ENCODE measurements at places on chromosomes 7 and 10.

DNA sequence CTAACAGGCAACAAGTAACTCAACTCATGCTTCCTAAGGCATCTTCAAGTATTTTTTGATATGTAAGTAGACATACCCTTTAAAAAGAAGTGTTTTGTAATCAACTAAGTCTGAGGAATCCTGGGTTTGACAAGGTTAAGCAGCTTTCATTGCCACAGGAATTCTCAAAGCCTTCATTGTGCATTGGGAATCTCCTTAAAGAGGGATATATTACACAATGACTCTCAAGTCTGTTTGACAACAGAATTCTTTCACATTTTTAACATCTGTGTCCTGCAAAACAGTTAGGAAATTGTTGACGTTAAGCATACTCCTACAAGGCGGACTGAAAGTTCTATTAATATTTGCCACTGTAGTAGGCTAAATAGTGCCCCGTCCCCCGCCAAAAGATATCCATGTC, 71.4 kb downstream of the SGMS1 start:
- no peak for DNase-seq

DNA sequence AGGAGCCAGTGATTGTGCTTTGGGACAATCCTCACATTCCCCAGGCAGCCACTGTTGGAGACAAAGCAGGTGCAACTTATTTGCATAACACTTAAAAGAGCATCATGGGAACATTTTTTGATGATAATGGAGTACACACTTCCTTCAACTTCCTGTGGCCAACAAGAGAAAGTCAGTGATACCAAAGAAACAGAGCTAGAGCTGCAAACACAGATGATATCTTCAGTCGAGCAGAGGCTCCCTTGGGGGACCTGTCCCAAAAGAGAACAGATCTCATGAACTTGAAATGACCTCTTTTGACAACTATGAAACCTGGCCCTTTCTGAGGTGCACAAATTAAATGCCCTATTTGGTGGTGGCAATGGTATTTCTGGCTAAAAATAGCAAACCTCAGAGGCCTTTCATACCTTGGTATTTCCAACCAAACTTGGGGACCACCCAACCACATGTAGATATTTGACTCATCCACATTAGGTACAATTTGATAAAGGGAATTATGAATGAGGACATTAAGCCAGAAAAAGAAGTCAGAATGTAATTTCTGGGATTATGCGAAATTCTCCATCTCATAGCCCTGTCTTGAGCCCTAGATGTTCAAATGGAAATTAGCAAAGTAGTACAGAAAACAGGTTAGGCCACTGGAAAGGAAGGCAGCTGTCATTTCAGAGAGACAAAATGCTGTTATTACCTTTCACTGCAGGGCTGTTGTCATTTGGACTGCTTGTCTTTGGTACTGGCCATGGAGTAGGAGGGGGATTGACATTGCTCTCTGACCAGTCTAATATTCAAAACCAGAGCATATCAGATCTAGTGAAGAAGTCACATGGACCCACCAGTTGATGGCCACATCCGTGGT, 146.2 kb downstream of the ICA1 start:
- DNase-seq: no peak

GRCh38 chr7:2567679-2568278, 9.0 kb downstream of the IQCE start:
- no peak for DNase-seq

DNA sequence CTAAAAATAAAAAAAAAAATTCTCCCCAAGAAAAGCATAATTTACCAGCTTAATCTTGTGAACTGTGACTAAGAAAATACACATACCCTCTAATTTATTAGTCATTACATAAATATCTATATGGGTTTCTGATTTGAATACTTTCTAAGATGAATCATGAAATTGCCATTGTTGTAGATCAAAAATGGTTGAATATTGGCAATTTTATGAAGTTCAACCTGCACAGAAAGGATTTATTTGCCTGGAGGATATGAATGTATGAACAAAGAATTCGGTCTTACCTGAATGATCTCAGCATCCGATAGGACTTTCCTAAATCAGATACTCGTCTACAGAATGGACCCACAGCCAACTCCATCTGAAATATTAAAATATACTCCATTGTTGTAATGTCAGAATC, 61.5 kb downstream of the HBP1 start:
- no peak for DNase-seq

GRCh38 chr7:139732471-139733167, 45.2 kb downstream of the HIPK2 start:
- no peak for DNase-seq

DNA sequence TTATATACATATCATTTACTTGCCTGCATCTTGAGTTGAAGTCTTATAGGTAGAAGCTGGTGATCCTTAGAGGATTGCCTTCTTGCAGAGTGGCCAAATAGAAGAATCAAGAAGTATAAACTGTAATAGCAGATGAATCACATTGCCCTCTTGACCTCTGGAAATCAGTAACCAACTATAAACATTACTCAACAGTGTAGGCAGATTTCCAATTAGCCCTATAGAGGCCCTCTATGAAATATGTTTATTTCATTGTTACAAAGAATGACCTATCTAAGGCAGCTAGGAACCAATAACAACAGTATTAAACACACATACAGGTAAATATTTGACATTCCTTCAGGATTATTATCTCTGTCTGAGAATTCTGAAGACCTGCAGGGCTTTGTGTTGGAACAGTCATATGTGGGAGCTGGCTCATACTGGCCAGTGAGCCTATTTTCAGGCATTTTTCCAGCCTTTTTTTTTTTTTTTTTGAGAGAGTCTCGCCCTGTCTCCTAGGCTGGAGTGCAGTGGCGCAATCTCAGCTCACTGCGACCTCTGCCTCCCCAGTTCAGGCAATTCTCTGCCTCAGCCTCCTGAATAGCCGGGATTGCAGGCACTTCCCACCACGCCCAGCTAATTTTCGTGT, 7.2 kb upstream of the SRI start:
- no peak for DNase-seq

DNA sequence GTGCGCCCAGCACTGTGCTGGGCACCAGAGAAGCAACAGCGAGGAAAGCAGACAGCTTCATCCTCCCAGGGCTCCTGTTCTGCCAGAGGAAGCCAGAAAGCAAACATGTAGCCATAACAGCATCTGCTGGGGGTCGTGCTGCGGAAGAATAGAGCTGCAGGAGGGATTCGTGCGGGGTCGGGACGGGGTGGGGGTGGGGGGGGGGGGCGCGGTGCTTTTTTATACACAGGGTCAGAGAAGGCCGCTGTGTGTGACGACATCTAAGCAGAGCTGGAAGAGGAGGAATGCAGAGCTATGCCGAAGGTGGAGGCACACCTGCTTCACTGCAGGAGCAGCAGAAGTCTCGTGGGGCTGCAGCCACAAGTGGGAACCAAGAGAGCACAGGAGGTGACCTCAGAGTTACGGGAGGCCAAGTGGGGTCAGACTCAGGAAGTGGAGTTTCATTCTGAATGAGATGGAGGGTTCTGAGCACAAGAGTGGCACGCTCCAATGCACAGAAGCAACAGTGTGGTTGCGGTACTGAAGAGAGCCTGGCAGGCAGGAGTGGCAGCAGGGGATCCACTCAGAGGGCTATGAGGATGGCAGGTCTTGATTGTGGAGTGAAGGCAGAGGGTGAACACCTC, 11.1 kb downstream of the PKD1L1 start:
- DNase-seq: no peak

- no peak for DNase-seq
Observed at GRCh38 chr7:129126314-129126713, 18.2 kb upstream of the TSPAN33 start.

DNA sequence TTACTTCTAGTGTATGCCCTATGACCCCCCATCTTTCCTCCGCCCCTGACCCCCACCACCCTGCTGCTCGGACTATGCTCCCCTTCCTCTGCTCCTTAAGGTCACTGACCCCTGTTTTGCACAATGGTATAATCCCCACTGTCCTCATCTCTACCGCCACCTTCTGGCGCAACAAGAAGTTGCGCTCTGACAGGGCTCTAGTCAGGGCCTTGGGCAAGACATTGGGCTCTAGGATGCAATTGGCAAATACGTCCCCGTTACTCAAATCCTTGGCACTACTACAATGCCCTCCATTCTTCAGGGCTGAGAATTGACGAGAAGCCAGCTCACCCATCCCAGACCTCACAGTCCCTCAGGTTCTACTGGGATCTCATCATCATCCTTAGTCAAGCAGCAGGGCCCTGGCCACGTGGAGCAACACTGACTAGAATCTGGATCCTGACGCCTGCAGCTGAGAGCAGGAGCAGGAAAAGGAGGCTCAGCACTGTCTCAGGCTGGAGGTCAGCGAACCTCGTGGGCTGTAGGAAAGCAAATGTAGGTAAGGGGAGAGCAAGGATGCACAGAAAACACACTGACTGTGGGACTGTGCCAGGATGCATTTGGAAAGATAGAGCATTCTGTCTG, 10.6 kb downstream of the LRIT2 start:
- no peak for DNase-seq

DNA sequence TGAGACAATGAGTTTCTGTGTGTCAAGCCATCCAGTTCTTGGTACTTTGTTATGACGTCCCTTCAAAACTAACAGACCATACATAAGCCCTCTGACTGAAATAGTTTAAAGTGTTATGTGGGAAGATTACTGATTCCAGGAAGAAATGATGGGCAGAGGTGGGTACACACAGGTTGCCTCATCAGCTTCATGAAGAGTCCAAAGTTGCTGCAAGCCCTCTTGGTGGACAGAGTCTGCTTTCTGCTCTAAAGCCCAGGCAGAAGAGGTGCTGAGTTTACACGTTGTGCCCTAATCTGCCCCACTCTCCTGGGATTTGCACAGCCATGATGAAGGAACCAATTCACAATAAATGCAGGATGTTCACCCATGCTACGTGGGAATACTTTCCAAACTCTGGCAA, 187.4 kb downstream of the PARD3 start:
- no peak for DNase-seq

DNA sequence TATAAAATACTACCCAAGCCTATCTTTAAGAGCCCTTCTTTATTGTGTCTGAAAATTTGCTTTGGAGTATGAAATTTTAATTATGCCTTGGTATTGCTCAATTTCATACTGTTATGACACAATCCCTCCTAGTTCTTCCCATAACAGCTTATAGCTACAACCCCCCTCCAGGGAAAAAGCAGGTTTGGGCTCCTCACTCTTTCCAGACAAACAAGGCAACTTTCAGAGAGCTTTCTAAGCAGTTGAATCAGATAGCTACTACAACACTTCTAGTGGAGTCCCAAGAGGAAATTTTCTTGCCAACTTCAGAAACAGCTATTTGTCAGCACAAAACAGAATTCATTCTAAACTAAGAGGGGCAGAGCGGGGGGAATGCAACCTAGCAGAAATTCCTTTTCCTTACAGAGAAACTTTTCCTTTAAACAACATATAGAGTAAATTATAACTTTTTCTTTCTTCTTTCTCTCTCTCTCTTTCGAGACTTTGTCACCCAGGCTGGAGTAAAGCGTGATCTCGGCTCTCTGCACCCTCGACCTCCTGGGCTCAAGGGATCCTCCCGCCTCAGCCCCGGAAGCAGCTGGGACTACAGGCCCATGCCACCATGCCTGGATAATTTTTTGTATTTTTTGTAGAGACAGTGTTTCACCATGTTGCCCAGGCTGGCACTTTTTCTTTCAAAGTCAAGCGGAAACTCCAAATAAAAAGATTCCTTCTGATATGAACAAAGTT, 26.0 kb upstream of the JMJD1C start:
- DNase-seq: no peak

- DNase-seq: no peak
Observed at GRCh38 chr10:78297997-78298396, 264.3 kb downstream of the RPS24 start.

GRCh38 chr7:69812756-69813155, 214.5 kb downstream of the AUTS2 start:
- no peak for DNase-seq

DNA sequence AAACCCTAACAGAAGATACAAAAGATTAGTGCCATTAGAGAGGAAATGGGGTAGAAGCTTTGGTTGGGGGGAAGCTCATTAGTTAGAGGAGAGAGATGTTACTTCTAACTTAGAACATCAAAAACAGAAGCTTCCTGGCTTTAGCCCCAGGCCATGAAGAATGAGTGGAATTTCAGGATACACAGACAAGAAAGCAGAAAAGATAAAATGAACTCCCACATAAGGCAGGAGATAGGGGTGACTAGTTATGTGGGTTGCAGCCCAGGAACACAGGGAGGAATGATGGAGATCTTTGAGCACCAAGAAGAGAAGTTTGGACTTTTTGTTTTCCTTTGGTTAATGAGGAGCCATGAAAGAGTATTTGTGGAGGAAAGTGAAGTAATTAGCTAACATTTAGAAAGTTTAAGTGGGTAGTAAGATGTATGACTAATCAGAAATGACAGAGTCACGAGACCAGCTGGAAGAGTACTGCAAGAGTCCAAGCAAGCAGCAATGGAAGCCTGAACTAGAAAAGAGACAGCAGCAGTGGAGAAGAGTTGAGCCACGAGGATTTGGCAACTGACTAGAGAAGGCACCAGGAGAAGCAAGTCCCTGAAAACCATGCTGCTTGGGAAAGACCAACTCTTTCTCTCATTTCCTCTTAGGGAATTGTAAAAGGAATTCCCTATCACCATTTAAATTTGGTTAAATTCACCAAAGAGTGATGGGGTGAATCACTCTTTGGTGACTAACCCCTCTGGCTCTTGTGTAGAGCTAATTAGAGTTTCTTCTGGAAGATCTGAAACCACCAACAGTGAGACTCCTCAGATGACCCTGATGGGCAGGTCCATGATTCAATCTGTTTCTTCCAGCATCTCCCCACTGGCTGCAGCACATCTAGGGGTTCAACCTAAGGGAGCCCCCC, 131.9 kb downstream of the KCNMA1 start:
- DNase-seq: no peak

DNA sequence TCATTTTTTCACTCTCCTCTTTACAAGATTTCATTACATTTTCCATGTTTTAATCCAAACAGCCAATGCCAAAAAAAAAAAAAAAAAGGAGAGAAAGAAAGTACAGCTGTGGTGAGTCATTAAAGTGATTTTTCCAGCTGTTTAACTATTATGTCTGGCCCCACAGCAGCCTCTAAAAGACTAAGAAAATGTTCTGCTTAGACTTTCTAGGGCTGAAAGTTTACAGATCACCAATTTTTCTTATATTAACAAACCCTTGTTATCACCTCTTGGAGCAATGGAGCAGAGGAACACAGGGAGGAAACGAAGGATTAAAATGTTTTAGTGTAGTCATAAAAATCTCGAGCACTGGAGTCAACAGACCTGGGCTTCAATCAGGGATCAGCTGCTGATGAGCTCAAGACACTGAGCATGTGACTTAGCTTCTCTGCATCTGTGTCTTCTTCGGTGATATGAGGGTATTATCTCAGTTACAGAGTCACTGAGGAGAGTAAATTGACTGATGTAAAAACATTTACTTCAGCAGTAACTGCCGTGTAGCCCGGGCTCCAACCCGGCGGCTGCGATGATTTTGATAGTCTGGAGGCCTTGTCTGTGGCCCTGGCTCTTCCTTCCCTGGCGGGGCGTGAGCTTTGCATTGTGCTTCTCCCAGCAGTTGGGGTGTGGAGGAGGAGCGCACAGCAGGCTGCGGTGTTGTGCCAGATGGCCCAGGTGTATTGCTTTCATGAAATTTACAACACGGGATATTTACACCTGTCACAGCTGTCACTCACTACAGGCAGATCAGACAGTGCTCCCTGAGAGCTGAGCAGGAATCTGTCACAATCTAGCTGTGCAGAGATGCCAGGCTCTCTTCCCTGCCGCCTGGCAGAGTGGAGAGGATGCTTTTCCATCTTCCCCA, 298.3 kb upstream of the FZD8 start:
- no peak for DNase-seq
